ENCODE measurements at places on chromosomes 1 and 21. TPM values are rescaled to one million over a fixed set of nuclear protein-coding genes. Genes with fewer than 3 reads are reported as not detected.

PIGC gene
- 22.5 TPM for total RNA-seq

FMOD gene
- total RNA-seq: 0.16 TPM

NOTCH2NLA gene
- total RNA-seq: 31.3 TPM

TFF3 gene
- total RNA-seq: 0.13 TPM

LEFTY2 gene
- not detected for total RNA-seq

PAX7 gene
- total RNA-seq: not detected

GLIS1 gene
- not detected for total RNA-seq

Measured in SK-MEL-5 (cell line).